WTC11 (cell line): ENCODE measurements at places on chromosomes 2 and 18. TPM values are rescaled to one million over a fixed set of nuclear protein-coding genes. Genes with fewer than 3 reads are reported as not detected.
A peak's percentile ranks its signal among the peaks of the same experiment; 100 is the strongest.

Gene KCNJ13
- not detected in 3 replicates for total RNA-seq

Gene SERPINB7
- total RNA-seq = not detected in 3 replicates

Gene SH3BP4
- total RNA-seq = 31.1 to 44.4 TPM (median 32.6 TPM) in 3 replicates

Gene KLHL14
- total RNA-seq = 3.9 to 4.8 TPM (median 4.3 TPM) in 3 replicates

DNA sequence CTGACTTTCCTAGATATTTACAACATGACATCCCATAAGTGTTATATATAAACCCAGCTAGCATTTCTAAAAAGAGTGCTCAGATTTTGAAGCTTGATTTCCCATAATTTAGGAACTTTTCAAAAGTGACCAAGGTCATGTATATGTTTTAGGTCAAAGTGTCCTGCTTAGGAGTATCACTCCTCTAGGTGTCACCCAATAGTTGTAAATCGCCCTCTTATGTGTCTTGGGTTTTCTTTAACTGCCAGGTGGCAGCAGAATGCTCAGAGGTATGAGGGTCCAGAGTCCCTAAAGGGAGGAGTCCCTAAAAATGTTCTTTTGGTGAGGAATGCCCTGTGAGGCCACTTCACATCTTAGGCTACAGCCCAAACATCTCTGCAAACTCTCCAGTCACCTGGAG is 358.3 kb downstream of the CELF4 start:
- DNase-seq = no peak
- H3K4me1 ChIP-seq = peaks cover 2% of the 10 kb centered on the region; the same call in 1 of the 2 replicates
- H3K36me3 ChIP-seq = peaks cover 3% of the 10 kb centered on the region

DNA sequence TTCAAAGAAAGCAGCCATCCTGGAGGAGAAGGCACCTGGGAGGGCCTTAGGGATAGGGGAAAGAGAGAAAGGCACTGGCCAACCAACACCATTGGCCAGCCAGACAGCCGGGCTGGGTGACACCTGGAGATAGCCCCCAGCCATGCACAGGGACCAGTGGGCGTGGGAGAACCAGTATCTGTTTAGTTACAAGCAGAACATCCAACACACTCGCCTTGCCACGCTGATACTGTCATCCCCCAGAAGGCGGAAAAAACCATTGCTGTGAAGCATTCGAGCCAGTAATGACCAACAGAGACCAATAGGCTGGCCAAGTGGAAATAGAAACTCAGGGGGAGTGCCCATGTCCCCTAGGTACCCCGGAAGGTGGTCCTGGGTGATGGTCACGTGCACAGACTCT is 15.5 kb downstream of the ASPRV1 start:
- H3K4me3 ChIP-seq = no peak overlapping the region
- H3K27me3 ChIP-seq = no peaks in the 10 kb centered on the region
- H3K4me1 ChIP-seq = no peaks in the 10 kb centered on the region; the same call in none of the 2 replicates
- no peaks in the 10 kb centered on the region for H3K36me3 ChIP-seq
- DNase-seq = no peak

DNA sequence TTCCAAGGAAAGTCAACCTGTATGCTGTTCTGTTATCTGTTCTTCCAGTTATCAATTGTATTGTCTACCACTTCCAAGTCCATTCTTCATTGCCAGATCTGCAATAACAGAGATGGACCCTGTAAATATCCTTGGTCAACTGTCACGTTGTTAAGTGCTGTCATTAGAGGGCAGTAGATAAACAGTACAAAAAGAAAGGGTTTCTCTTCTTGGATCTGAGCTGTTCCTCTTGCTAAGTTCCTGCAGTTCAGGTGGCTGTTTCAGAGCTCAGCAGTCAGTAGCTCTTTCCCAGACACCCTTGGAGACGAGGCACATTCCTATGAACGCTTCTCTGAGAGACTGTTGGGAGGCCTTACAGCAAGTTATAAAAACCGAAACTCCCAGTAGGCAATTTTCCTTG is 957.1 kb upstream of the CHAC2 start:
- no peaks in the 10 kb centered on the region for H3K27me3 ChIP-seq
- no peak for DNase-seq
- H3K27ac ChIP-seq = peak overlapping the region; percentile 63; the same call in 1 of the 2 replicates
- peaks cover 4% of the 10 kb centered on the region; the same call in 1 of the 2 replicates for H3K4me1 ChIP-seq

DNA sequence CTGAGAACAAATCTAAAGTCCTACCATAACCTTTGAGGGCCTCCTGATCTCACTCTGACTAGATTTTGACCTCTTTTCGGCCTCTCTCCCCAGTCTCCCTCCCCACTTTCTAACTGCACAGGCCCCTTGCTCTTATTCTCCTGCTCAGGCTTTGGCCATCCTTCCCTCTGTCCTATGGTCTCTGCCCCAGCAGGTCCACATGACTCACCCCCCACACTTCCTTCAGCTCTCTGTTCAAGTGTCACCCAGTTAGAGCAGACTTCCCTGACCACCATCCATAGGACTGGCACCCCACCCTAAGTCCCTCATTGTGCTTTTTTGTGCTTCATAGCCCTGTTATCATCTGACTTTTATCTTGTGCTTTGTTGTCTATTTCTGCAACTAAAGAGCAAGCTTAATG is 41.2 kb upstream of the NT5C1B start:
- no peak overlapping the region for H3K4me3 ChIP-seq
- peaks cover 2% of the 10 kb centered on the region; the same call in 1 of the 2 replicates for H3K27me3 ChIP-seq
- DNase-seq = no peak
- no peaks in the 10 kb centered on the region for H3K4me1 ChIP-seq
